ENCODE measurements at places on chromosomes 5 and 9.

DNA sequence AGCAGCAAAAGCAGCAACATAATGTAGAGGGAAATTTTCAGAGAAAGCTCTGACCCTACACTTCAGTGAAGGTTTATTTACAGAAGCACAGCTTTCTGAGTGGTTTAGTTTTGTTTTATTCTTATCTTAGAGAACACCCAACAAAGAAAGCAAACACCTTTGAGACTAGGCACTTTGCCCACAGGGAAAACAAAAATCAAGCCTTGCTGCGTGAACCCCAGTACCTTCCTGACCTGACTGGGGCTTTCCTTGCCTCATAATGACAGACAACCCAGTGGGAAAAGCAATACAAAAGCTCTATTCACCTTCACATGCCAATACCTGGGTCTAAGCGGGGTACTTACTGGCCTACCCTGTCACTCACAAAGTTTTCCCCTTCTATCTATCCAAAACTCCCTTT lies 189.8 kb downstream of the HINT1 start:
- no peak for DNase-seq

DNA sequence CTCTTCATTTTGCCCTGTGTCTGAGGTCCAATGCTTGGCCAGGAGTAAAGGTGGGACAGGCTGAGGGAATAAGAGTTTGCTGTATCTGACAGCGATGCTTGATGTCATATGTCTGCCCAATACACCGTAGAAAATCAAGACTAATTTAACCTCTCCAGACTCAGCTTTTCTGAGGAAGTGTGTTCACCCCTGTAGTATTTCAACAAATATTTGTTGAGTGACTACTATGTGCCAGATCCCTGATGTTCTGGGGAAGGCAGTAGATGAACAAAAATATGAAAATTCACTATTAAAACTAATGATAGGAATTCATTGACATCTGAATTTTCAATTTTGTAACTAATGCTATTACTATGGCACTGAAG lies 489.7 kb downstream of the EBF1 start:
- no peak for DNase-seq

- no peak for DNase-seq
These were observed 133.5 kb downstream of the FAM114A2 start for GRCh38 chr5:153905219-153905618.

GRCh38 chr5:133145436-133146170 lies 93.8 kb downstream of the HSPA4 start:
- no peak for DNase-seq

DNA sequence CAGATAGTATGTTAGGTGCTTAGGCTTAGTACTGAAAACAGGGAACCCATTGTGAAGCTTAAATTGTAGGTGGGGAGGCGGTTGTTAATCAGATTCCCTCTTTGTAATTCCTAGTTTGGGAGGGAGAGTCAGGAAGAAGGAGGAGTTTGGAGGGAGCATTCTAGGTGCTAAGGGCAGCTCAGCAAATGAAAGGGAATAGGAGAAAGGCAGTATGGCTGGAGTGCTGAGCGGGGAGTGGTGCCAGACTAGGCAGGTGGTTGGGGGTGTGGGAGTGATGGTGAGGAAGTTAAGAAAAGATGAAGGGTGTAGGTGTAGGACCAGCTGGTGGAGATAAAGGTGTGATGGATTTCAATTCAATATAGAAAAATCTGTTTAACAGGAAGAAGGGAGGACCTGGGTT lies 11.1 kb upstream of the GARNL3 start:
- DNase-seq: no peak

GRCh38 chr5:78109891-78110324 lies 184.6 kb downstream of the AP3B1 start:
- DNase-seq: no peak

DNA sequence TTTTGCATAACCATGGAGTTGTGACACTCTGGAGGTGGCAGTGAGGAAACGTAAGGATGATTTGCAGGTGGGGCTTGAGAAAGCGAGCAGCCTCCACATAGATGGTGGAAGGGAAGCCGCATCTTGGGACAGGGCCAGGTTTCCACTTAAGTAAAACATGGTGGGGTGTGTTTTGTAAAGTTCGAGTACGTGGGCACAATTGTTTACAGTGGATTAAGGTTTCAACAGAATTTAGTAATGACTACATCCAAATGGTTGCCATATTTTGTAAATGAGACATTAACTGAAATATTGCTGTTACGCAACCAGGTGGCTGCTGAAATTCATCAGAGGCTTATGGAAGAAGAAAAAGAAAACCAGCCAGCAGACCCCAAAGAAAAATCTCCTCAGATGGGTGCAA lies 85.4 kb upstream of the IL7R start:
- no peak for DNase-seq

DNA sequence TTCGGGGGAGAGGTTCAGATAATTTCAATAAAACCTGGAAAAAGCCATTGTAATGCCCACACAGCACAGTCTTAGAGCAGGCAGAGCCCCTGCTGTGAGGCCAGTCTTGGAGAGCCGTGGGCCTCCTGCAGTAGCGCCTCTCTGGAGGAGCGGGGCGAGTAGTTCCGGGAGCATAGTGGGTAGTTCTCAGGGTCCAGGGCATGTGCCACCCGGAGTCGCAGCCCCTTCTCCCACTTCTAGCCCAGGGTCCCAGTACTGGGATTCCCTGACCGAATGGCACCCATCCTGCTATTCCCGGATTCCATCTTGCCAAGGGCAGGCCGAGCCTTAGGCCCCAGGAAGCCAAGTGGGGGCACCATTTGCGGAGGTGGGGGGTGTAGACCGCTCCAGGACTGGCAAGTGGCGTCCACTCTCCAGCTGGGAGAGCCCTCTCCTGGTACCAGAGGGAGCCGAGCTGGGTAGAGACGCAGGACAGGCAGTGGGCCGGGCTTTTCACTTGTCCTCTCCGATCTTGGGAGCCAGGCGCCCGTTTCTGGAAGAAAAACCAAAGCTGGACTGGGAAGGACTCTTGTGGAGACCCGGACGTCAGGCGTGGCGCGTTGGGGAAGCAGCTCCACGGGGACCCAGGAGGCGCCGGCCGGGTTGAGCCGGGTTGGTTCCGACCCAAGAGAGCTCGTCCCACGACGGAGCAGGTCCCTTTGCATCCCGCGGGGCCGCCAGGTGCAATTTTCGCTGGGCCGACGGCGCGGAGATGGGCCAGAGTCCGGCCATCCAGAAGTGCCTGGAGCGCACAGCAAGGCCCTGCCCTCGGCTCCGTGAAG lies 12.1 kb downstream of the PROP1 start:
- no peak for DNase-seq

DNA sequence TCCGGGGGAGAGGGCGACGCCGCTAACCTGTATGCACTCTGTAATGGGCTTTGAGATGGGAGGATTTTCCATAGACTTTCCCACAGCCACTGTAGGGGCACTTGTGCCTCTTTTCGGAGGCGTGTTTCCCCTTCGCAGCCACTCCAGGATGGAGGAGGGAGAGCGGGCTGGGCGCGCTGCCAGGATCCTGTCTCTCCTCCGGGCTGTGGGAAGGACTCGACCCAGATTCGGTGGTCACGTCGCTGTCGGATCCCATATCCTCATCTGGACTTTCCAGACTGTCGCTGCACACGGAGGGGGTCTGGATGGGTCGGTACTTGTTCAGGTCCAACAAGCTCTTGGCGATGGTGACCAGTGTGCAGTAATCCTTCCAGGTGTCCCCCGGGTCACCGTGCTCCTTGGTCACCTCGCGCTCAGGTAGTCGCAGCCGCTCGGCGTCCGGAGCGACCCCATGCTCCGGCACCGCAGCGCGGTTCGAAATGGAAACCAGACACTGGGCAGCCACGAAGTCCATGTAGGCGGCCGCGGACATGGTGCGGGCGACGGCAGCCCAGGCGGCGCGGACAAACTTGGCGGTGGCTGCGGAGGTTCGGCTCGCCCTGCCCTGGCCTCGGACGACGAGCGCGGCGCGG lies 1.5 kb downstream of the KLF9 start:
- peak; percentile 46 for DNase-seq

- no peak for DNase-seq
These were observed 21.7 kb upstream of the CCNH start for GRCh38 chr5:87434461-87434860.

DNA sequence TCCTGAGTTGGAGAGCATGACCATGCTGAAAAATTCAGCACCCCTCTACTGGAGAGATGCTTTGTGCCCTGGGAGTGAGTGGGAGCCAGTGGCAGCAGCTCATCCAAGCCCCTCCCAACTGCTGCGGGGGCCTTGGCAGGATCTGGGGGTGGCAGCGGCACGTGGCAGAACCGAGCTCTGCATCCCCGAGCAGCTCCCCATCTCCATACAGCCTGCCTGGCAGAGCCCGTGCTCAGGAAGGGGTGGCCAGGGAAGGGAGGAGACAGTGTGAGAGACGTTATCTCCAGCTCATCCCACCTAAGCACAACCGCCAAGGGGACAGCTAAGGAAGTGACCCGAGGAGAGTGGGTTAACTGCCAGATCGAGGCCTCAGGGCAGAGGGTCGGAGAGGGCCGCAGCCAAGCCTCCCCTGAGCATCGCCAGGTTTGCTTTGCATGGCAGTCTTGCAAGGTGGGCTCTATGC lies 17.2 kb upstream of the DPM2 start:
- no peak for DNase-seq

GRCh38 chr9:14395317-14396082 lies 81.6 kb upstream of the NFIB start:
- DNase-seq: no peak

DNA sequence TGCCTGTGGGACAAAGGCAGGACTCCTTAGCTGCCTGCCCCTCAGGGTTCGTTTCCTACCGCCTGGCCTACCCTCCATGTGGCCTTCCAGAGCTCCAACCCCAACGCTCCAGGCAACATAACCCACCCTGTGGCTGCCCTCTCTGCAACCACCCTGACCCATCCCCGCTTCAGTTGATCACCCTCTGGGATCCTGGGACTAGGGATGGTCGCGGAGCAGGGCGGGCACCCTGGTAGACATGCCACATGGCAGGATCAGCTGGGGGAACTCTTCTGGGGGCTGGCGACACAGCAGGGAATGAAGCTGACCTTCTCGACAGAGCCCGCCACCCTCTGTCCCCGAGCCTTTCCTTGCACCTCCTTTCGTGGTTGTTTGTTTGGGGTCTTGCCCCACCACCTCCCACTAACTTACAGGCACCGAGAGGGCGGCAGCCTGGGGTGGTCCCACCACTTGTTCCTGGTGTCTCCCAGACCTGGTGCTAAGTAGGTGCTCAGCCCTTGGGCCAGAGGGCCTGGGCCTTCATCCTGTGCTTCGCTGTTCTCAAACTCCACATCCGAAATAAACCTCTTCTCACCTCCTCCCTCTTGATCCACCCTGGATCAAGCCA lies 243.1 kb downstream of the PBX3 start:
- DNase-seq: no peak

DNA sequence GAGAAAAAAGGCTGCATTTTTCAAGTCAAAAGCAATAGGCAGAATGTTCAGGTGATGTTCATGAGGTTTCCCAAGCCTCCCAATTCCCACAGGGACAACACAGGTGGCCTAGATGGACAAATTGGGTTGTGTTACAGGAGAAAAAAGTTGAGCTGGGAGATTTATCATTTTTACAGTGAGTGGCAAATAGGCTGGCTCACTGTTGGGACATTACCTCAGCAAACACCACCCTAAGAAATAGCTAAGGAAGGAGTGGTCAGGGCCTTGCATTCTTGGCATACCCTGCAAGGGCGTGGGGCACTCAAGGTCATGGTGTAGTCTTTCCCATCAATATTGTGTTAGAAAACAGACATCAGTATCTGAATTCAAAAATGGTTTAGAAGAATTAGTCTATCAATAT lies 23.3 kb upstream of the CPLANE1 start:
- peak; percentile 88 for DNase-seq

- DNase-seq: no peak
These were observed 20.0 kb upstream of the PITX1 start for GRCh38 chr5:135053989-135054388.

- peak; percentile 9 for DNase-seq
These were observed 82.3 kb upstream of the AGXT2 start for GRCh38 chr5:35129921-35130485.

DNA sequence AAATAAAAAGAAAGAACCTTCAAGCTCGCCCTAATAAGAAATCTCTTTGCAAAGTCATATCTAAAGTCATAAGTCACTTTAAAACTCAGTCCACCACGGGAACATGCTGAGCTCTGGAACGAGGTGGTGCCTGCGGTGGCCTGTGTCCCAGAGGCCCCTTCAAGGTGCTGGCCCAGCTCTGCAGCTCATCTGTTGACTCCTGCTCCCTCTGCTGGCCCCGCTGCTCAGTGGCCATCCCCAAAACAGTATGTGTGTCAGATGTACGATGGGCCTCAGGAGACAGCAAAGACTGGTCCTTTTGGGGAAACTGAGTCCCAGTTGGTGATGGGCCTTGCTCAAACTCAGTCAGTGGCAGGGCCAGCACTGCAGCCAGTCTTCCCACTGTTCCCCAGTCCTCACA lies 22.8 kb upstream of the FOXB2 start:
- peak; percentile 12 for DNase-seq

DNA sequence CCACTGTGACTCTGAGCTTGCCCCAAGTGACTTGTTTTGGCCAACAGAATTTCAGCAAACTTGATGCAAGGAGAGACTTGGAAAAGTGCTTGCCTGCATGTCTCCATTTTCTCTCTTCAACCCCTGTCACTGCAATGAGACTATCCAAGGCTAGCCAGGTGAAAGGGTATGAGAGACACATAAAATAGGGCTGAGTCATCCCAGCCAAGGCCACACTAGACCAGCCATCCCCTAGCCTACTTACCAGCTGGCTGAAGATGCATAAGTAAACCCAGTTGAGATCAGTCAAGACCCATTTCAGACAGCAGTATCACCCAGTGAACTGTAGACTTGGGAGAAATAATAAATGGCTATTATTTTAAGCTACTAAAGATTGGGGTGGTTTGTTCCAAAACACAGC lies 52.9 kb upstream of the VLDLR start:
- DNase-seq: no peak

GRCh38 chr9:125634040-125634717 lies 72.8 kb downstream of the MAPKAP1 start:
- DNase-seq: no peak

GRCh38 chr5:64666078-64666477 lies 24.2 kb upstream of the SHISAL2B start:
- DNase-seq: no peak

- no peak for DNase-seq
These were observed 120.4 kb downstream of the EBF1 start for GRCh38 chr5:158979290-158979689.

- DNase-seq: no peak
These were observed 58.5 kb downstream of the MLANA start for GRCh38 chr9:5949103-5949699.

GRCh38 chr5:154200221-154200620 lies 9.7 kb downstream of the GALNT10 start:
- no peak for DNase-seq

- no peak for DNase-seq
These were observed 1.2 kb downstream of the DROSHA start for GRCh38 chr5:31530541-31531265.

GRCh38 chr5:120098426-120098825 lies 365.7 kb upstream of the PRR16 start:
- DNase-seq: no peak

DNA sequence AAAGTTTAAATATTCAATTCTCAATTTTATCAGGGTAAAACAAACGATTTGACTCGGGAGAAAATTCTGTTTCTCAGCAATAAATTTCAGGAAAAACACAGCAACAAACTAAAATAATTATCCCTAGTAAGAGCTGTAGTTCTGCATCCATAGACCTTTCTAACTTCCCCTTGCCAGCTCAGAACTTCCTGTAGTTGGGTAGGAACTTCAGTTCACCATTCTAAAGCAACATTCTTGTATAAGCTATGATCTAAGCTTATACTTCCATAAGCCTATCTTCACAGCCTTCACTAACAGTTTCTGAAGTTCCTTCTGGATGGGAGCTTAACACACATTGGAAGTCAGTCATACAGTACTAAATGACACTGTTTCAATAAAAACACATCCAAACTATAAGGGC lies 96.6 kb downstream of the UBAP2 start:
- DNase-seq: no peak

GRCh38 chr5:135114759-135115158 lies 80.7 kb upstream of the PITX1 start:
- DNase-seq: no peak

All from Calu3 (cell line).